ENCODE measurements at places on chromosomes 6 and 20.

DNA sequence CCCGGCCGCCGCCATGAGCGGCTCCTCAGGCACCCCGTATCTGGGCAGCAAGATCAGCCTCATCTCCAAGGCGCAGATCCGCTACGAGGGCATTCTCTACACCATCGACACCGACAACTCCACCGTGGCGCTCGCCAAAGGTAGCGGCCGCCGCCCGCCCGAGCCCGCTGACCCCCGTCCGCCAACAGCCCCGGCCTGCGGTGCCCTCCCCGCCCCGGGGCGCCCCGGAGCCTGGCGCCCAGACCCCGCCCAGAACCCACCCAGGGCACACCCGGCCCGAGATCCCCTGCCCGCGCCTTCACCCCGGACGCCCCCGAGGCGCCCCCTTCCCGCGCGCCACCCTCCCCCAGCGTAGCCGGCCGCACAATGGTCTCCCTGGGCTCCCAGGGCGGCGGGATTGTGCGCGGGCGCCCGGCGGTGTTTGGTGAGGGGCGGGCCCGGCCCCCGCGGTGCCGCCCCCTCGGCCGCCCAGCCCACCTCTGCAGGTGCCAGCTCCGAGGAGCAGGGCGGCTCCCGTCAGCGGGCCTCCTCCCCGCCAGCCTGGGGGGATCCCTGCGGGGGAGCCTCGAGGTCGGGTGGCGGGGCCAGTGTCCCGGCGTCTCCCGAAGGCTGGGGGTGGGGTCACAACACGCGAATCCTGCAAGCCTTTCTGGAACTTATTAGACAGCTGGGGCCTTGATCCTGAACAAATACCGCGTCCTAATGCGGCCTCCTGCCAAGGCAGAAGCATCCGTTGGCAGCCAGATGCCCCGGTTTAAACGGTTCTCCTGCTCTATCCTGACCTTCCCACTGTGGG, 577 bp downstream of the LSM14B start:
- peak overlapping the region; percentile 75 for H3K27ac ChIP-seq
- H3K4me1 ChIP-seq = peaks cover 54% of the 10 kb centered on the region
- H3K36me3 ChIP-seq = peaks cover 47% of the 10 kb centered on the region
- H3K27me3 ChIP-seq = no peaks in the 10 kb centered on the region
- peak; percentile 65 for DNase-seq
- peak overlapping the region; percentile 84 for H3K4me3 ChIP-seq

GRCh38 chr6:167121335-167121841, 1.5 kb upstream of the CCR6 start:
- no peaks in the 10 kb centered on the region for H3K27me3 ChIP-seq
- DNase-seq = no peak
- peaks cover 2% of the 10 kb centered on the region for H3K36me3 ChIP-seq
- H3K4me3 ChIP-seq = no peak overlapping the region
- H3K27ac ChIP-seq = no peak overlapping the region

DNA sequence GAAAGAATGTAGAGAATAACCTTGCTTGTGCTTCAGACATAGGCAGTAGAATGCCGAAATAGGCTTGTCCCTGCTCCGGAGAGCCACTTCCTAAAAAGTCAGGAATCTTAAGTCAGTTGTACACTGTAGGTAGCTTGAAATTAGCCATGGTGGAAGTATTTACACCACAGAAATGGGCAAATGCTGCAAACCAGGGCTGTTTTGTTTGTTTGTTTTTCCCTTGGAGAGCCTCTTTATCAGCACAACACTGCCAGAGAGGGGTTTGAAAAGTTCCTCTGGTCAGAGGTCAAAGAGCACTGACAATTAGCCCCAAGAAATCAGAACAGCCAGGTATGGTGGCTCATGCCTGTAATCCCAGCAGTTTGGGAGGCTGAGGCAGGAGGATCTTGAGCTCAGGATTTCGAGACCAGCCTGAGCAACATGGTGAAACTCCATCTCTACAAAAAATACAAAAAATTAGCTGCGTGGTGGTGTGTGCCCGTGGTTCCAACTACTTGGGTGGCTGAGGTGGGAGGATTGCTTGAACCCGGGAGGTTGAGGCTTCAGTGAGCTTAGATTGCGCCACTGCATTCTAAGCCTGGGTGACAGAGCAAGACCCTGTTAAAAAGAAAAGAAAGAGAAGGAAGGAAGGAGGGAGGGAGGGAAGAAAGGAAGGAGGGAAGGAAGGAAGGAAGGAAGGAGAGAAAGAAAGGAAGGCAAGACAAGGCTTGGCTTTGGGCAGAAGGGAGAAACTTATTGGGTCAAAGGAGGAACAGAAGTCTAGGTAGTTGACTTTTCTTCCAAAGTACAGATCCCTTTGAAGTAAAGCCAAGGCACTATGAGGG, 61.0 kb upstream of the ZMYND8 start:
- no peaks in the 10 kb centered on the region for H3K27me3 ChIP-seq
- no peak for DNase-seq
- peaks cover 31% of the 10 kb centered on the region for H3K4me1 ChIP-seq
- peak overlapping the region; percentile 40 for H3K27ac ChIP-seq
- peaks cover 3% of the 10 kb centered on the region for H3K36me3 ChIP-seq
- H3K4me3 ChIP-seq = no peak overlapping the region

DNA sequence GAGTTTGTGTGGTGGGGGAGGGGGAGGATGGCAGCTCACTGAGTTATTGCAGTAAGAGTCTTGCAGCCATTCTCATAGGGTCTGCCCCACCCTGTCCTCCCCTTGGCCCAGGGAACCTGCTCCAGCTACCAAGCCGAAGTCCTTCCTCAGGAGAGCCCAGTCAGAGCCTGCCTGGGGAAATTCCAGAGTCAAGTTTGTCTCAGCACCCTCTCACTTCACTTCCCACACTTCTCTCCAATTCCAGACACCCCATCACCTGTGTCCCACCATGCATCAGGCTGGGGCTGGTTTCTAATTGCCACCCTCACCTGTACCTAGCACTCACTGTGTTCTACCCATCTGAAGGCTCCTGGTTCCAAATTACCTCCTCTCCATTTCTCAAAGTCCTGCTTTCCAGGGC, 10.3 kb upstream of the SLC22A16 start:
- H3K27me3 ChIP-seq = peaks cover 23% of the 10 kb centered on the region
- H3K27ac ChIP-seq = no peak overlapping the region
- H3K4me3 ChIP-seq = no peak overlapping the region
- H3K36me3 ChIP-seq = no peaks in the 10 kb centered on the region
- DNase-seq = no peak
- peaks cover 3% of the 10 kb centered on the region for H3K4me1 ChIP-seq

DNA sequence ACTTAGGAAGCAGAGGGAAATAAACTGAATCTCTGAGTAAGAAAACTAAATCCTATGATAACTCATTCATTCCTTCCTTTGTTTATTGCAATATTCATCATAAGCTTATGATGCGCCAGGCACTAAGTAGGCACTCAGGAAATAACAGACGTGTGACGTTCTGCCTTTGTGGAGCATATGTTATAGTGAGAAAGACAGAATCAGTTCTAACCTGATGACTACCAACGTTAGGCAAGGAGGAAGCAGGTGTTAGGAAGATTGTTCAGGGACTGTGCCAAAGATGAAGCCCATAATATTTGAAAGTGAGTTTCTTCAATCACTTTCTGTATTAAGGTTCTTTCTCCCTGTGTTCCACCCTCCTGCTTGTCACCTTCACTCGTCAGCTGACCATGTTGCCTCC, 3.6 kb downstream of the HLA-DQA2 start:
- no peak overlapping the region for H3K4me3 ChIP-seq
- no peaks in the 10 kb centered on the region for H3K36me3 ChIP-seq
- no peak for DNase-seq
- no peak overlapping the region for H3K27ac ChIP-seq
